CMK (cell line): ENCODE measurements at places on chromosomes 5 and 9.

DNA sequence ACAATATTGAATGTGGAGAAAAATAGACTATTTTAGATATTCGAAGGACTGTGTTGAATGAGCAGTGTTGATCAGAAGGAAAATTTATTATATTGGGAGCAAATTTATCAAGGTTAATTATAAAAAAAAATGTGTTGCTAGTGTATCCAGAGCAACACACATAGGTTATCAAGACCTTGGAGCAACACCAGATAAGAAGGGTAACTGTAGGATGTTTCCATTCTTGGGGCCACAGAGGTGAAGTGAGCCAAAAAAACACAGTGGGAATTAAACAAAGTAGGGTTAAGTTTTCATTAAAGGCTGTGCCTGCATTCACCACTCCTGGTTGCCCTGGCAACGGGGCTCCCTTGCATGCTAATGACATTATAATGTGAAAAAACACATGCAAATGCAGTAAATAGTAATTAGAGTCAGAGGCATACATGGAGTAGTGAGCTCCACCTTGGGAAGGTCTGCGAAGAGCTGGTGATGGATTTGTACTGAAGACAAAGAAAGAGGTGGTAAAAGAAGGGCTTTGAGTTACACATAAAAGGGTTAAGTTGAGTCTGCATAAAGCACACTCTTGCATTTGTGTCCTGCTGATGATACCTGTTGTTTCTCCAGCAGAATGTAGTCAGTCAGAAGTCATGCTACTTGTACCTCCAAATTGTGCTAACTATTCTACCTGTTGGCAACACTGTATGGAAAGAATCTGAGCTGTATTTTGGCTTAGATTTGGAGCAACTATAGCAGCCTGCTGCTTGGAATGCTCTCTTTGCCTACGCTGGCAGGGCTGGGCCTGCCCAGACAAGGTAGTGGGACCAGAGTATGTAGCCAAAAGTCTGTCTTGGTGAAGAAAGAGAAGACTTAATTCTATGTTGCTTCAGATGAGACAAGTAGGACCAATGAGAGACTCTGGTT, 59.6 kb downstream of the ATG10 start:
- no peak for DNase-seq

GRCh38 chr5:56587381-56588130, 227.8 kb upstream of the MAP3K1 start:
- no peak for DNase-seq

DNA sequence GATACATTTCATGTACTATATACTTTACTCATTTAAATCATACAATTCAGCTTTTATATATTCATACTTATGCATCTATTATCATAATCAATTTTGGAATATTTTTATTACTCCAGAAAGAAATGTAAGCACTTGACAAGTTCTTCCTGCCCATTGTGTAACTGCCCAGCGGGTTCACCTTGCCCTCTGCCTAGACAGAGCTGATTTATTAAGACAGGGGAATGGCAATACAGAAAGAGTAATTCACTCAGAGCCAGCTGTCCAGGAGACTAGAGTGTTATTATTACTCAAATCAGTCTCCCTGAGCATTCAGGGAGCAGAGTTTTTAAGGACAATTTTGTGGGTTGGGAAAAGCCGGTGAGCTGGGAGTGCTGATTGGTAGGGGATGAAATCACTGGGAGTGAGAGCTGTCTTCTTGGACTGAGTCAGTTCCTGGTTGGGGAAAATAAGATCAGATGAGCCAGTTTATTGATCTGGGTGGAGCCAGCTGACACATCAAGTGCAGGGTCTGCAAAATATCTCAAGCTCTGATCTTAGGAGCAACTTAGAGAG, 16.1 kb upstream of the SPIN1 start:
- no peak for DNase-seq

- no peak for DNase-seq
Observed at GRCh38 chr9:129320575-129321285, 142.7 kb upstream of the IER5L start.

DNA sequence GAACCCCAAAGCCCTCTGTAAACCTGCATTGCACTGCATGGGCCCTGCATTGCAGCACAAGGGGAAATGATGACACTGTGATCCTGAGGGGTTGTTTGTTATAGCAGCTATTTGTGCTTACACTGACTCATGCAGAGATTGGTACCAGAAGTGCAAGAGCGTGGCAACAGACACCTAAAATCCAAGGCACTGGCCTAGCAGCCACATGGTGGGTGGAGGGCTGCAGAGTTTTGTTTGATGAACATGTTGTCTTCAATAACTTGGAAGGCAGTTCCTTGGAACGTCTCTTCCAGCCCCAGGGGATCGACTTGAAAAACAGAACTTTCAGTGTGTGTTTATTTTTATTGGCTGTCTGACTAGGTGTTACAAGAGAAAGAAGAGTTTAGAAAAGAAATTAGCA, 14.5 kb downstream of the FCN2 start:
- no peak for DNase-seq

DNA sequence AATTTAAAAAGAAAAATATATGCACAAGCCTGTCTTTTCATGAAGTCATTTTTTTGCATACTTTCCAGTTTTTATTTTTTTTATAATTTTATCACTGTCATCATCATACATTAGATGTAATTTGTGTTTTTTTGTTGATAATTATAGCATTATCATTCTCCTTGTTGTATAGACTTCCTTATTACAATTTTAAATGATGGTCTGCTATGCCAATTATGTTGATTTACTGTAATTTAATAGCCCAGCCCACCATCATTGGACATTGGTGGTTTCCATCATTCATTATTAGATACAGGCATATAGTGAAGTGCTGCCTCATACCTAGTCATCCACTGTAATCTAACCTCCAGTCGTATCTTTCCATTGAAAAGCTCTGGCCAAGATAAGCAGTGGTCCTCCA, 3.8 kb upstream of the TJP2 start:
- no peak for DNase-seq
